ENCODE measurements at places on chromosomes 2 and 18.
A peak's percentile ranks its signal among the peaks of the same experiment; 100 is the strongest.

GRCh38 chr2:8264981-8265380 lies 416.9 kb upstream of the ID2 start:
- no peak for DNase-seq

- DNase-seq: no peak
These were observed 129.1 kb downstream of the MYO3B start for GRCh38 chr2:170307052-170307451.

- DNase-seq: no peak
These were observed 37.8 kb downstream of the KCTD18 start for GRCh38 chr2:200471928-200472645.

DNA sequence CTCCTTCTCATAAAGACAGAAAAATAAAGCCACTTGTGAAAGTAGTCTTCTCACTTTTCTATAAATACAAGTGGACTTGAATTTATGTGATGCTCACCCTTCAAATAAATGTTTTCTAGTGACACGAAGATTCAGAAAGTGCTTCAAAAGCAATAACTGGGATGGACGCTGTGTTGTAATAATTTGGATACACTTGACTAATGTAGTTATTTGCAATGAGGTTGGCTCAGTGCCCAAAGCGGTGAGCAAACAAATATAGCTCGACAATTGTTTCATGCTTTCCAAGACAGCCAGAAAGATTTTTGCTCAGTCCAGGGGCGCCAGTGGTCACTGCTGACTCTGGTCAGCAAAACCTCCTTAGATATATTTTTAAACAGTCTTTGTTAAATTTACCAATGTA lies 278.6 kb upstream of the KLHL14 start:
- no peak for DNase-seq

DNA sequence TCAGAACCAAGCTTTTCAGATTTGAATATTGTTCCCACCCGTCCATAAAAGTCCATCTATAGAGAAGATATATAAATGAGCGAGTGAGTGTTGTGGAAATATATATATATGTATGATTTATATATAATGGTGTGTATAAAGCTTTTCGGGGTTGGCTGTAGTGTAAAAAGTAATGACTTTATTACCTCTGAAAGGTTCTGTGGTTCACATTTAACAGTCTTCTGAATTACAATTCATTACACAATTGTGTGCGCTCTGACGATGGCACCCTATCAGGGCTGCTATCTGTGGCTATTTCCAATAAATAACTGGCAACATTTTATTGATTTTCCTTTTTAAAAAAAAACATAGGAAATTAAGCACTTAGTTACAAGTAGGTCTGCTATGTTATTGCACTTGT lies 2.7 kb upstream of the BCL11A start:
- DNase-seq: no peak

GRCh38 chr18:71598374-71598773 lies 945.8 kb downstream of the CBLN2 start:
- DNase-seq: peak; percentile 35

DNA sequence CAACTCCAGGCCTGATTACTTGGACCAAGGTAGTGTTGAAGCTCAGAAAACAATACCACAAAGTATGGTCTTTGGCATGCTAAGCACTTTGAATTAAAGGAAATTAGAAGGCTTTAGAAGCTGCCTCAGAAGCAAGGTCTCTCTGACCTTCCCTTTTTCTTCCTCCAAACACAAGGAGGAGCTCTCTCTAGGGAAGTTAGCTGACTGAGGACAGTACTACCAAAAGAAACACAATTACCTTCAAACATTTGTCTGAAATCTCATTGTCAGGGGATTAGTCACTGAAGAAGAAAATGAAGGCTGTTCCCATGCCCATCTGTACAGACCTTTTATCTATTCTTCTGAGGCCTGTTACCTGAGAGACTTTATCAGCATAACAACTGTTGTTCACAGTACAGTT lies 279.3 kb downstream of the CDH20 start:
- DNase-seq: peak; percentile 16

DNA sequence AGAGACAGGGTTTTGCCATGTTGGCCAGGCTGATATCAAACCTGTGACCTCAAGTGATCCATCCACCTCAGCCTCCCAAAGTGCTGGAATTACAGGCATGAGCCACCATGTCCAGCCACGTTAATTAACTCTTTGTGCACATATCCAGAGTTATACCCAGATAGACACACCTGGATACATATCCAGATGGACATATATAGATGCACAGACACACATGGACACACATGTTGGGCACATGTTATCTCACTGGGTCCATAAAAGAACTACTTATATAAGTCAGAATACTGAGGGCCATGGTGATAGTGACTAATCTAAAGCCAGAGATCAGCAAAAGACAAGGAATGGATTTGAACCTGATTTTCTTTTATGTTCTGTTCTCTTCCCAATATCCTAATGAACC lies 158.6 kb downstream of the IRS1 start:
- DNase-seq: no peak

GRCh38 chr2:6747433-6747832 lies 118.3 kb downstream of the CMPK2 start:
- no peak for DNase-seq

GRCh38 chr2:180520921-180521581 lies 459.4 kb upstream of the UBE2E3 start:
- peak; percentile 30 for DNase-seq

DNA sequence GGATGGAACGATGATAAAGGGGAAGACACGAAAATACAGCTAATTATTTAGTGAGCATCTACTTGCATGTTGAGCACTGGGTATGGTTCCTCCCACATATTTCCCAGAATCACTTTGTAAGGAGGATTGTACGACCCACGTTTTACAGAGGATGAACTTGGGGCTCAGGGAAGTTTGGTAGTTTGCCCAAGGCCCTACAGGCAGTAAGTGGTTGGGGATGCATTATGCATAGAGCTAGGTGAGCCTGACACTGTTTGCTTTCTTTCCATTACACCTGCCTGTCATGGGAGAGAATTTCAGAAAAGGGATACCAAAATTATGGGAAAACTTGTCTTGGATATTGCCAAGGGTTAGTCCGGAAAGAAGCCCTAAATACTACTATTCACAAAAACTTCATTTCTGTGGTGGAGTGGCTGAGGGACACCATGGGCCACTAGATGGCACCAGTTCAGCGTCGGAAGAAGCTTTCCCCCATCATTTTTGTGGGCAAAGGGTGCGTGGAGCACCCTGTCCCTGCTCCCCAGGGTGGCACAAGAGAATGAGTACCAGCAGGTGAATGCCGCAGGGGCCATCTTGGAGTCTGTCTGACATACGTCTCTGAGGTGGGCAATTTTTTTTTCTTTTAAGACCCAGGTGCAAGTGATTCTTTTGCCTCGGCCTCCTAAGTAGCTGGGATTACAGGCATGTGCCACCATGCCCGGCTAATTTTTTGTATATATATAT lies 23.5 kb upstream of the C18orf32 start:
- DNase-seq: peak; percentile 48

GRCh38 chr2:57402755-57403154 lies 643.9 kb upstream of the VRK2 start:
- DNase-seq: no peak

- no peak for DNase-seq
These were observed 131.6 kb upstream of the OTX1 start for GRCh38 chr2:62919041-62919440.

DNA sequence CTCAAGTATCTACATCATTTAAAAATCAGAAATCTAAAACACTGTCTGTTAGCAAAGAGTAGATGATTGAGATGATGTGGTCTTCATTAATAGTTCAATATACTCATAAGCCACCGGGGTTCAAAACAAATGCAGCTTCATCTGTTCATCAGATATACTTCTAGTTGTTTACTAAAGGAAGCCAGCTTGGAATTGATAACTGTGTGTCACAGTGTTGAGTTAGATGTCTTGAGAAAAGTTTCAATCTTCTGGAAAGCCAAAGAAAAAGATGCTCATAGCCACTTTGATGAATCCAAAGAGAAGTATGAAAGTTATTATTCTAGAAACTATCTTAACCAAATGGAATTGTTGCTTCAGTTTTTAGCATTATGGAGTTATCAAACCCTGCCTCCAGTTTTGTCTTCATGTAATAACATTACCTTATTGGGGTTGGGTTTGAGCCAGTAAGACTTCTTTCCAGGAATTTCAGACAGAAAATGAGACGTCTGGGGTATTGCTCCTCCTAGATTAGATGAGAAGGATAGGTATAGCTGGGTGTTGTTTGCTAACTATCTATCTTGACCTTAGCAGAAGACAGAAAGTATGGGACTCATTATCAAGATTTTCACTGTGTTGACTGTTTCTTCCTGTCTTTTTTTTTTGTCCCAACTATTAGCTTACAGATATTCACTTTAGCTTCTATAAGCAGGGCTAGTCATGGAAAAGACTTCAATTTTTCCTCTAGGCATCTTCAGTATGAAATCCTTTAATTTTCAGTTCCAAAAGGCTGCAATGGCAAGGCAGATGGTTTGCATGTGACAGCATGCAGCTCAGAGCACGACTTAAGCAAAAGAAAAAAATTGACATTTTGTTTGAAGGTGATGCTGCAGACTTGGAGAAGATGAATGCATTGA lies 66.5 kb downstream of the LNPK start:
- DNase-seq: no peak

GRCh38 chr2:85767803-85768665 lies 14.2 kb downstream of the ATOH8 start:
- no peak for DNase-seq

GRCh38 chr2:71608441-71608840 lies 155.1 kb downstream of the DYSF start:
- no peak for DNase-seq

- DNase-seq: peak; percentile 49
These were observed 35.2 kb downstream of the FAM178B start for GRCh38 chr2:96951125-96951654.

GRCh38 chr18:8844721-8845148 lies 139.4 kb downstream of the MTCL1 start:
- peak; percentile 79 for DNase-seq

GRCh38 chr2:69242651-69243051 lies 144.4 kb downstream of the GFPT1 start:
- DNase-seq: peak; percentile 94

GRCh38 chr2:85819811-85820510 lies 66.2 kb downstream of the ATOH8 start:
- DNase-seq: no peak

- no peak for DNase-seq
These were observed 893.2 kb downstream of the EPHA4 start for GRCh38 chr2:220678943-220679342.

DNA sequence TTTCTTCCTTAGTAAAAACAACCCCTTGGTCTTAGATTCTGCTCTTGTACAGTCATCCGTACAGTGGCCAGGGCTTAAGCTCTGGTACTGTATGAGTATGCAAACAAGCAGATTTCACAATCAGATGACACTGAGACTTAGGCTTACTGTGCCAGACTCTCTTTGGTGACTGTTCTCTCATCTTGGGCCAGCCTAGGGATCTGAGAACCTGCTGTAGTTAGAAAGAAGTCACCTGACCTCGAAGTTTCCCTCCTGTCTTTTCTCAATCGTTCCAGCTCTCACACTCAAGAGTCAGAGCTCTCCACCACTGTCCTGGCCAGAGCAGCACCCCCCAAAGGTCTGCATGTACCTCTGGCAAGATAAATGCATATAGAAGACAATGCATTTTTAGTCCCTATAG lies 63.2 kb downstream of the ZEB2 start:
- DNase-seq: peak; percentile 86

- DNase-seq: peak; percentile 14
These were observed 40.4 kb upstream of the TMEM178A start for GRCh38 chr2:39625193-39625926.

GRCh38 chr18:54787121-54787520 lies 41.2 kb upstream of the RAB27B start:
- no peak for DNase-seq

DNA sequence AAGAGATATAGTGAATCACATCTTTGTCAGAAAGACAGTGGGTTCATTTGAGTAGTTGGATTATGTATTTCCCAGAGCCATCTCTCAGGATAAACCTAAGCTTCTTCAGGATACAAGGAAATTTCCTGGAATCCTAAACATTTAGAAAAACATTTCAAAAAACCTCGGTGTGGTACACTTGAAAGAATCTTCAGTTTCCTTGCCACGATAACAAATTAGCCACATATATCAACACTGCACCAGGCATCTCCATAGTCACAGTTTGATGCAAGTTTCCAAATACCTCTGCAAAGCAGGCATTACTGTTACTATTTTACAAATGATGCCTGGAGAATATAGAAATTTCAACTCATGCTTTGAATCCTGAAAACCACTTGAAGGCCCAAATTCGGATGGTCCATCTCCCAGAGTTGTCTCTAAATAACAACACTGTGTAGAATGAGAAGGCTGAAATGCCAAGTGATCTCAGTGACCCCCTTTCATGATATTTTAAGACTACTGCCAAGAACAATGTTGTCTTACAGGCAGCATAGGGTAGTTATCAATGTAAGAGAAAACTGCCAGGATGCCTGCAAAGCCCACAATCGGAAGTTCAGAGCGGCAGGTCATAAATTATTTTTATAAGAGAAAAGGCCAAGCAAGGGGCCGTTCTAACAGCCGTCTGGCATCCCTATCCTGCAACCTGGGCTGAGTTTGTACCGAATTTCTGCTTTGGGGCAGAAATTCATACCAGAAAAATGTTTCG lies 307.9 kb downstream of the TXNL1 start:
- peak; percentile 51 for DNase-seq

DNA sequence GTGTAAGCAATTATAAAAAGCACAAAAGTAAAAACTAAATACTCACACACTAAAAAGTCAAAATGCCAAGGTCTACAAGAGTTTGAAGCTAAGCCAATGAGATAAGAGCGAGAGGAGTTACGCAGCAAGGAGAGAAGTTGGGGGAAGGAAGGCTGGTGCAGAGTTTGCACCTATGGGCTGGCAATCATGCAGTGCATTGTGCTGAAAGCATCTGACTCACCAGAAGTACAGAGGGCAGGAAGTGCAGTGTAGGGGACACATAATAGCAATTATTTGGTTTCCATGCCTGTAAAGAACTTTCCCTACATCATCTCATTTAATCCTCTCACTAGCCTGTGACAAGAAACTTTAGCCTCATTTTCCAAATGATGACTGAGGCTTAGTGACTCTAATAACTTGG lies 142.7 kb upstream of the KYNU start:
- DNase-seq: no peak

GRCh38 chr2:181309586-181309985 lies 147.6 kb upstream of the ITGA4 start:
- DNase-seq: no peak

GRCh38 chr2:215487002-215487372 lies 51.1 kb upstream of the FN1 start:
- DNase-seq: no peak
